ENCODE measurements at places on chromosomes 6 and 20.

GRCh38 chr6:121791396-121792315 is 356.2 kb downstream of the GJA1 start:
- no peak overlapping the region for H3K27ac ChIP-seq
- no peak for DNase-seq
- H3K4me1 ChIP-seq: no peaks in the 10 kb centered on the region
- no peak overlapping the region for H3K4me3 ChIP-seq
- H3K36me3 ChIP-seq: no peaks in the 10 kb centered on the region
- H3K27me3 ChIP-seq: no peaks in the 10 kb centered on the region

- H3K4me3 ChIP-seq: no peak overlapping the region
- peak; percentile 31 for DNase-seq
- H3K4me1 ChIP-seq: no peaks in the 10 kb centered on the region
- H3K36me3 ChIP-seq: no peaks in the 10 kb centered on the region
Measured at GRCh38 chr6:44100088-44100550, 27.1 kb downstream of the MRPL14 start.

GRCh38 chr6:34273242-34273805 is 24.5 kb upstream of the SMIM29 start:
- H3K36me3 ChIP-seq: no peaks in the 10 kb centered on the region
- H3K4me3 ChIP-seq: no peak overlapping the region
- DNase-seq: no peak
- H3K27ac ChIP-seq: peak overlapping the region; percentile 2

DNA sequence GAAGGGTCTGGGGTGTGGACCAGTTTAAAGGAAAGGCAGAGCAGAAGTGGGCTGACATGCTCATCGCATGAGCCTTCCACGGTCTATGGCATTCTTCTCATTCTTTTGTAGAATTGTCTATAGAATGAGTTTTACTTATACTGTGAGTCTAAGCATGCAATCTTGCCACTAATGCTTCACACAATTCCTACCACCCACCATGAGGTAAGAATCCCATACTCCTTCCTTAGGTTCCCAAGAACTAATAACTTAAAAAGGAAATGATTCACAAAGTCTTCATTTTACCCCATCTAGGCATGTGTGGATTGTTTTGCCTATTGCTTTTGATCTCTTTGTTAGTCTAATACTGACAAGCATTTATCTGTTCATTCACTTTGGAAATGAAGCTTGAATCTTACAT is 195.2 kb downstream of the LY86 start:
- no peaks in the 10 kb centered on the region for H3K36me3 ChIP-seq
- H3K4me3 ChIP-seq: no peak overlapping the region
- no peak for DNase-seq
- peaks cover 24% of the 10 kb centered on the region for H3K4me1 ChIP-seq
- H3K27me3 ChIP-seq: no peaks in the 10 kb centered on the region

DNA sequence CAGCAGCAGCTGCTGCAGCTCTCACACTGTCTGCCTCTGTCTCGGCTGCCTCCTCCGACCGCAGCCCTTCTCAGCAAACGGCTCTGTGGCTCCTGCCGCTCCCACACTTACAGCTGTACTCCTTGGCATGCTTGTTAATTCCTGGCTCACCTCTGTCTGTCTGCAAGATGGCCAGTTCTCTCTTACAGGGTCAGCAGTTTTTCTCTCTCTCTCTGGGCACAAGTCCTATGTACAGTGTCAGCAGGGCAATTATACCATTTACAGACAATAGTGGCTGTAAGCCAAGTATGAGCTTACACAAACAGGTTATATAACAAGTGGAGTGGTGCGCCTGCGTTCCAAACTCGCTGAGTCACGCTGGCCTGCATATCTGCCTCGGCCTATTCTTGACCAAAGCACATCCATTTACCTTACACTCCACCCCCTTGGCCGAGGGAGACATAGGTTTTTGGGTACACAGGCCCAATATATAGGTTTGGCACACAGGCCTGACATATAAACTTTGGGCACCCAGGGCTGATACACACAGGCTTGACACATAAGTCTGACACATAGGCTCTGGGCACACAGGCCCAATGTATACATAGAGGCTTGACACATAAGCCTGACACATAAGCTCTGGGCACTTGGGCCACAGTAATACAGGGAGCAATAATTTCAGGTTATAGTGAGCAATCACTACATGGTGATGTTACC is 4.4 kb downstream of the ZKSCAN3 start:
- no peak overlapping the region for H3K4me3 ChIP-seq
- no peaks in the 10 kb centered on the region for H3K36me3 ChIP-seq
- DNase-seq: peak; percentile 51

- no peak for DNase-seq
- H3K4me1 ChIP-seq: no peaks in the 10 kb centered on the region
- H3K36me3 ChIP-seq: no peaks in the 10 kb centered on the region
- no peak overlapping the region for H3K27ac ChIP-seq
Measured at GRCh38 chr6:24744911-24745310, 26.0 kb upstream of the C6orf62 start.

GRCh38 chr20:36093025-36093803 is 61.3 kb upstream of the EPB41L1 start:
- peak overlapping the region; percentile 13 for H3K4me3 ChIP-seq
- peak; percentile 86 for DNase-seq
- H3K27ac ChIP-seq: peak overlapping the region; percentile 68
- no peaks in the 10 kb centered on the region for H3K36me3 ChIP-seq

GRCh38 chr20:10581823-10582222 is 92.0 kb downstream of the JAG1 start:
- no peak overlapping the region for H3K27ac ChIP-seq
- no peak for DNase-seq
- no peaks in the 10 kb centered on the region for H3K4me1 ChIP-seq
- no peak overlapping the region for H3K4me3 ChIP-seq
- H3K36me3 ChIP-seq: no peaks in the 10 kb centered on the region
- H3K27me3 ChIP-seq: no peaks in the 10 kb centered on the region

DNA sequence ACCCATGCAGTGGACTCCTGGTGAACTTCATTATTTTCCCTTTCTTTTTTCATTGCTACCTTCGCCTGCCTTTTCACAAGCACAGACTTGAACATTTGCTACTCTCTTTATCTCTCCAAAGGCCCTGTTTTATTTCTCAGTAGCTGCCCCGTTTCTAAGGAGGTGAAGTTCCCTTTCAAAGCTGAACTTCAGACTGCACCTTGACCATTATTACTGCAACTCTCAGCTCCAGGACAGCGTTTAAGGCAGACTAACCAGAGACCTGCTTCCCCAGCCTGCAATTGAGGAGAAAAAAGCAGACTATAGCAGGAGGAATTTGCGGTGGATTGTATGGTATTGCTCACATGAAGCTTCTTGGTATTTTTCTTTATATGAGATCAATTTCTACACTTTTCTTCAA is 460.7 kb downstream of the CBLN4 start:
- no peak overlapping the region for H3K4me3 ChIP-seq
- H3K36me3 ChIP-seq: no peaks in the 10 kb centered on the region
- DNase-seq: no peak

- no peaks in the 10 kb centered on the region for H3K27me3 ChIP-seq
- H3K4me3 ChIP-seq: no peak overlapping the region
- DNase-seq: no peak
- peaks cover 38% of the 10 kb centered on the region for H3K36me3 ChIP-seq
- H3K4me1 ChIP-seq: no peaks in the 10 kb centered on the region
- no peak overlapping the region for H3K27ac ChIP-seq
Measured at GRCh38 chr20:496126-496696, 33.9 kb upstream of the TBC1D20 start.

GRCh38 chr6:91437315-91437729 is 850.5 kb upstream of the MAP3K7 start:
- H3K36me3 ChIP-seq: no peaks in the 10 kb centered on the region
- no peak overlapping the region for H3K4me3 ChIP-seq
- peaks cover 4% of the 10 kb centered on the region for H3K4me1 ChIP-seq
- H3K27me3 ChIP-seq: no peaks in the 10 kb centered on the region

DNA sequence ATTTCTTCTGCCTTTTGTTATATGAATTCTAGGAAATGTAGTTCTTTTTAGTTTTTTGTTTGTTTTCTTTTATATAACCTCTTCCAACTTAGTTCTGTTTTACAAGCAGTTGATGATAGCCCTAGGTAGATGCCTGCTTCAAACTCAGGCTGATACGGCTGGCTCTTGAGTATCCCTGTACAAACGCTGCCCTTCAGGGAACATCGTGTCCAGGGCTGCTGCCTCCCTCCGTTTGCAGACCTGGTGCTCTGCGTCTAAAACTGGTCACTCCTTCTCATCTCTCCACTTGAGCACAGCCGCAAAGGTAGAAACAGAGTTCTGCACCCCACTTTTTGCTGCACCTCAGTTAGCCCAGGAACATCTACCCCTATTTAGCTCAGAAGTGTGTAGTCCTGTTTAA is 310.1 kb downstream of the PRL start:
- H3K4me3 ChIP-seq: no peak overlapping the region
- no peak for DNase-seq
- no peaks in the 10 kb centered on the region for H3K36me3 ChIP-seq
- no peak overlapping the region for H3K27ac ChIP-seq
- H3K4me1 ChIP-seq: no peaks in the 10 kb centered on the region
- no peaks in the 10 kb centered on the region for H3K27me3 ChIP-seq

- H3K27me3 ChIP-seq: no peaks in the 10 kb centered on the region
- DNase-seq: no peak
- H3K27ac ChIP-seq: no peak overlapping the region
- H3K4me1 ChIP-seq: no peaks in the 10 kb centered on the region
- H3K4me3 ChIP-seq: no peak overlapping the region
- no peaks in the 10 kb centered on the region for H3K36me3 ChIP-seq
Measured at GRCh38 chr6:112160745-112161144, 73.4 kb downstream of the FAM229B start.

DNA sequence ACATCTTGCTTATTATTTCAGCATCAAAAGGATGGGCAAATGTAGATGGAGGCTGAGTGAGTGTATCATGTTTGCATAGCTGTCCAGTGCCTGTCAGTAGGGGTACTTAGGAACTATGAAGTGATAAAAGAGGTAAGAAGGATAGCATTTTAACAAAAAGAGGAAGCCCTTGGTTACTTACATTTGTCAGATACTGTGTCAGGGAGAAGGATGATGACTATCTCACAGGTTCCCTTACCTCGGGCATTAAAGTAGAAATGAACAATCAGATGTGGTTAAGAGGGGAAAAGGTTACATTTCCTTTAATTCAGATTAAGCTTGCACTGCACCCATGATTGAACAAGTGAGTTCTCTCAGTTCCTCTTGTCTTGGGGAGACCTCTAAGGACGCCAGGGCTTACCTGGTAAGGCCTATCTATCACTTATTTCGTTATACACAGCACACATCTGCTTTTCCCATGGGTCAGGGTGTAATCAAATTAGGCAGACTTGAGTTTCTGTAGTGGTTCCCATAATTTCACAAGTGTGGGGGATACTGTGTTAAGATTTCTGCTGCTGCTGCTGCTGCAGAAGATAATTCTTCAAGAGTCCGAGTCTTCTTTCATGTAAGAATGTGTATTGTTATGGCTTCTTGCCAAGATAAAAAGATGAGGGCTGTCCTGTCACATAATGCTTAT is 4.5 kb downstream of the FOXO3 start:
- H3K4me1 ChIP-seq: peaks cover 46% of the 10 kb centered on the region
- H3K36me3 ChIP-seq: peaks cover 12% of the 10 kb centered on the region
- peak overlapping the region; percentile 45 for H3K27ac ChIP-seq
- no peak overlapping the region for H3K4me3 ChIP-seq

DNA sequence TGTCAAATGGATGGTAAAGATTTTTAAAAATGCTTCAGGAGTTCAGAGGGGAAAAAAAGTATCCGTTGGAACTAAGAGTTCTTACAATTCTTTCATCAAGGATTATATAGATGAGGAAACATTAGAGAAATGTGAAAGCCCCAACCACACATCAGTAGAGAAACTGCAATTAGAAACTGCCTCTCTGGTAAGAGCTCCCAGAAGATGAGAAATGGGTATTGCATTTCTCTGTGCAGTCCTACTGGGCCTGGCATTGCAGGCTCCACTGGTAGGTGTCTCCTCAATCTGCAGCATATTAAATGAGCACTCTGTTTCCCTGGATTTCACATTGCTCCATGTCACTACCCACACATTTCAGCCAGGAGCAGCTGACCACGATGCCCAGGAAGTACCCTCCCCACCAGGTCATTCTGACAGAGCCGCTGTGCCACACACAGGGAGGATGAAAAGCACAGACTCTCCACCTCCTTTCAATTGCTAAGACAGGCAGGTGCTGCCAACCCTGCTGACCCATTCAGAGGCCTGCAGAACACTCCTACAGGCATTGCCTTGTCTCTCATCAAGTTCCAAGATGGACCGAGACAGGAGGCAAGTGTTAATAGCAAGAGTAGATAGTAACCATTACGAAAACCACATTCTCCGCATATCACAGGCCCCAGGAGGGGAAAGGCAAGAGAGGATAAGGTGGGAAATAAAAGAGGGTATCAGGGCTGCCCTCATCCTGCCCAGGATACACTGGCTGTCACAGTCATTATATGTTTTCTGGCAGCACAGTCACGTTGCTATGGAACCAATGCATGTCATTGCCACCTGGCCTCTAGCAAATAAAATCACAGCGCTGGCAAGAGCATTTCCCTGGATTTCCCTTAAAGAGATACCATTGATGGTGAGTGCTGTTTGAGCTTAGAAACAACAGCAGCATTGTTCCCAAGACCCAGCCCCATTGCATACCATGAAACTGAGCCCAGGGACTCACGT is 241.7 kb downstream of the ATXN1 start:
- no peak overlapping the region for H3K4me3 ChIP-seq
- DNase-seq: no peak
- H3K27ac ChIP-seq: no peak overlapping the region
- H3K36me3 ChIP-seq: peaks cover 4% of the 10 kb centered on the region
- H3K27me3 ChIP-seq: no peaks in the 10 kb centered on the region
- H3K4me1 ChIP-seq: no peaks in the 10 kb centered on the region

DNA sequence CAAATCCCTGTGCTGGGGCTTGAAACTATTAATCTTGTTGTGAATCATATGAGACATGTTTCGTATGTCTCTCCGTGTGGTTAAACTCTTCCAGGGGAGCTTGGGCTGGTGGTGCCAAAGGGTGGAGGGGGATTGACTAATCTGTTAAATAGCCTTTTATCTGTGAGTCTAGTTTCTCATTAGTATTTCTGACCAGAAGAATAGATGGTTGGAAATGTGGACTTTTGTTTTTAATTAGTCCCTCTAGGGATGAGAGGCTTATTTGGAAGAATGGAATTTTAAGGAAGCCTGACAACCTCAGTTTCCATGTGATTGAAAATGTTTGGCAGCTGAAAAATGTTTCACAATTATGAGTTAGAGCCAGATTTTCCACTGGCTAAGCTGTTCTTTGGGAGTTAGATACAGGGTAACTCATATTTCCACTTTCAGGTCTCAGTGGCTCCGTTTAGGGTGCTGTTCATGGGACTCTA is 117.3 kb downstream of the BCKDHB start:
- no peaks in the 10 kb centered on the region for H3K4me1 ChIP-seq
- no peaks in the 10 kb centered on the region for H3K36me3 ChIP-seq
- no peak overlapping the region for H3K4me3 ChIP-seq
- DNase-seq: no peak
- no peak overlapping the region for H3K27ac ChIP-seq

DNA sequence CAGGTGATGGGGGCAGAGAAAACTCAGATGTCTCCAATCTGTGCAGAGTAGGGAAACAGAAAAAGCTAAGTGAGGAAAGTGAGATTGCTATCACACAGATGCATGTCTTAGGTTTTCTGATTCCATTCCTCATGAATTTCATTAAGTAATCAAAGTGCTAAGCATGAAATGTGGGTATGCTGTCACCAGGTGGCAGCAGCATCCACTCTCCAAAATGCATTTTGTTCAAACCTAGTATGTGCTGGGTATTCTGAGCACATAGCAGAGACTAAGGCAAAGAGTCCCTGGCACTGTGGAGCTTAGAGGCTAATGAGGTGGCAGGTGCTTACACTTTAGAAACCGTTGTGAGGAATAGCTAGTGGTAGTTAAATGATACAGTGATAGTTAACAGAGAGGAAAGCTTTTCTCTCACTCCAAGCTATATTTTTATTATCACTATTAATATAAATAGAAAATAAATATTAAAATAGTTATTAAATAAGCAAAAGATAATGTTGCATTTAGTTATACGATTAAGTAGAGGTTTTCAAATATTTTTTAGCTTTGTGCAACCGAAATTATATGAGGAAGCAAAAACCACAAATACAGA is 179.5 kb downstream of the CDH26 start:
- H3K27me3 ChIP-seq: no peaks in the 10 kb centered on the region
- no peak overlapping the region for H3K4me3 ChIP-seq
- H3K4me1 ChIP-seq: no peaks in the 10 kb centered on the region

Measured in thyroid gland (tissue), 4 donors.